ENCODE measurements at places on chromosomes 1 and 21. TPM values are rescaled to one million over a fixed set of nuclear protein-coding genes. Genes with fewer than 3 reads are reported as not detected.

The FMO2 gene
- 1.7 TPM for polyA plus RNA-seq

The KCNE1 gene
- polyA plus RNA-seq, result 0.29 TPM

The PBX1 gene
- polyA plus RNA-seq, result 68.5 TPM

- DNase-seq, result no peak
Observed at GRCh38 chr1:54323324-54323739, 82.9 kb downstream of the SSBP3 start.

DNA sequence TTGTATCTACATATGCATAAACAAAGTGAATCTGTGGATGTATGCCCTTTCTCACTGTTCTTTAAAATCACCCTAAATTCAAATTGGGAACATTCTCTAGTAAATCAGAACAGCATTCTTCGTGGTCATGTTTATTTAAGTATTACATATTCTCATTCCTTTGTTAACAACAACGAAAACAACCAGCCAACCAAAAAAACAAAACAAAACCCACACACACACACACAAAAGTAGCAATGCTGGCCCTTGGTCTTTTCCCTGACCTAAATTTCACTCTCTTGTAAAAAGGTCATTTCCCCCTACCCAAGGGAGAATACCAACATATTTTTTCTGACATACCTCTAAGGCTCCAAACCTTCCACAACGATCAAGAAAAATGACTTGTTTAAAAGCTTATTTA lies 102.6 kb downstream of the NRIP1 start:
- DNase-seq, result no peak

GRCh38 chr21:34859976-34860653 lies 189.0 kb downstream of the RUNX1 start:
- DNase-seq, result no peak

DNA sequence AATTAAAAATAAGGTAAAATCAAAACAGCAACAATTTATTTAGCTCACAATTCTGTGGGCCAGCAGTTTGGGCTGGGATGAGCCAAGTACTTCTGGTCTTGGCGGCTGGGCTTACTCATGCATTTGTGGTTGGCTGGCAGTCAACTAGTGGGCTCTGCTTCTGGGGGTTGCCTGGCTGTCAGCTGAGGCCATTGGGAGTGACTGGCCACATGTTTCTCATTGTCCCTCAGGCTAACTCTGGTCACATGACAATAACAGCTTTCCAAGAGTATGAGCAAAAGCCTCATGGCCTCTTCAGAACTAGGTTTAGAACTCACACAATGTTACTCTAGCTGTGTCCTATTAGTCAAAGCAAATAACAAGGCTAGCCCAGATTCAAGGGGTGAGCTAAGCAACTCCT lies 15.6 kb upstream of the CHIA start:
- DNase-seq, result peak; percentile 4

All from muscle of arm (tissue), 14 donors.